ENCODE measurements at places on chromosomes 11 and 22. TPM values are rescaled to one million over a fixed set of nuclear protein-coding genes. Genes with fewer than 3 reads are reported as not detected.

APOBEC3C gene
- 157 TPM for total RNA-seq

KRTAP5-8 gene
- total RNA-seq = not detected

DNA sequence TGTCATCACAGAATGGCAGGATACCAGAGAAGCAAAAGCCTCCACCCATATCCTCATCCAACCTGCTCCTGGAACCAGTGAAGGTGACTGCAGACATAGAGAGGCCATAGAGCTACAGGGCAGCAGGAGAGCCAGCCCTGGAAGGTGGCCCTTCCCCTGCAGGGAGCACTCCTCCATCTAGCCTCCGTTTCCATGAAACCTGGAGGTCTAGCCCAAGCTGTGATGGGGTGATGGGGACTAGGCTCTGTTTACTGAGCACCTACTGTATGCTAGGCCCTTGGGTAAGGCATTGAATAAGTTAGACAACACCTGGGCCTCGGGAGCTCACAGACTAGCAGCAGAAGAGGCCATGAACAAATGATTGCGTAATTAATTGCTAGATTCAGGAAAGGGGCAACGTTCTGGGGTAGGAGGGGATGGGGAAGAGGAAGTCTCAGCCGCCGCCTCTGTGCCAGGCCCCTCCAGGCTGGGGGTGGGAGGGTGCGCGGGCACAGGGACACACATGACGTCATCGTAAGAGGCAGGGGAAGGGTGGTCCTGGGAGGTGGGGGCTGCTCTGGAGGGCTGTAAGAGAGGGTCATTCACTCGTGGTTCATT is 784 bp upstream of the SYNGR1 start:
- DNase-seq = no peak

GRCh38 chr11:116459185-116460045 is 313.4 kb downstream of the BUD13 start:
- DNase-seq = no peak

- no peak for DNase-seq
These were observed 1.6 kb downstream of the FGF19 start for GRCh38 chr11:69702239-69702691.

- DNase-seq = no peak
These were observed 203.1 kb upstream of the MPPED2 start for GRCh38 chr11:30789270-30789669.

IGSF9B gene
- total RNA-seq = 70.8 TPM

- no peak for DNase-seq
These were observed 14.4 kb downstream of the OVCH2 start for GRCh38 chr11:7691759-7692350.

- DNase-seq = no peak
These were observed 7.9 kb downstream of the SF3A1 start for GRCh38 chr22:30348809-30349208.
